ENCODE measurements at places on chromosomes 7 and 10.

- no peak for DNase-seq
These were observed 10.9 kb upstream of the AOAH start for GRCh38 chr7:36735172-36735571.

GRCh38 chr10:132544744-132545658, 7.4 kb downstream of the INPP5A start:
- no peak for DNase-seq

DNA sequence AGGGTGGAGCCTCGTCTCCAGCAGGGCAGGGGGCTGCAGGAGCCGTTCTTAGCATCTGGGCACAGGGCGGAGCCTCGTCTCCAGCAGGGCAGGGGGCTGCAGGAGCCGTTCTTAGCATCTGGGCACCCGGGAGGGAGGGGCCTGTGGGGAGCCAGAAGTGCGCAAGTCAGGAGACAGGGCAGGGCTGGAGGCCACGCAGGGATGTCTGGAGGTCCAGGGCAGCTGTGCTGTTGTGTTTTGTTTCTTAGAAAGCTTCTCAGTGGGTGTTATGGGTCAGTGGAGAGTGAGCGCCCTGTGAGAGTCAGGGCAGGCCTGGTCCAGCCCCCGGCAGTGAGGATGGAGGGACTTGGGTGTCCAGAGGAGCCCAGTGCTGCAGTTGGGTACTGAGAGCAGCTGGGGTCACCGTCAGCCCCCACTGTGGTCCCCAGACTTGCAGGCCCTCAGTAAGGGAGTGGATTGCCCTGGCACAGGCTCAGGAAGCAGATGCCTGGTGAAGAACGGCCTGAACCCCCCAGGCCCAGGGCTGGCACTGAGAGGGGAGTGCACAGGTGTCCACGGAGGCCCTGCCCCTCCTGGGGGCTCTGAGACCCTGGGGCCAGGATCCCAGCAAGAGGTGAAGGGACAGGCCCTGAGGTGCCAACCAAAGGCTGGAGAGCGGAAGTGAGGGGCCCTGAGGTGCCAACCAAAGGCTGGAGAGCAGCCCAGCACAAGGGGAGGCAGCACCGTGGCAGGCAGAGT, 29.8 kb downstream of the FAM20C start:
- DNase-seq = no peak

GRCh38 chr10:60707841-60708240, 70.4 kb upstream of the CDK1 start:
- no peak for DNase-seq

- DNase-seq = peak; percentile 54
These were observed 554 bp downstream of the CSGALNACT2 start for GRCh38 chr10:43138757-43139241.

GRCh38 chr7:143512488-143513340, 35.0 kb downstream of the TAS2R41 start:
- DNase-seq = no peak

DNA sequence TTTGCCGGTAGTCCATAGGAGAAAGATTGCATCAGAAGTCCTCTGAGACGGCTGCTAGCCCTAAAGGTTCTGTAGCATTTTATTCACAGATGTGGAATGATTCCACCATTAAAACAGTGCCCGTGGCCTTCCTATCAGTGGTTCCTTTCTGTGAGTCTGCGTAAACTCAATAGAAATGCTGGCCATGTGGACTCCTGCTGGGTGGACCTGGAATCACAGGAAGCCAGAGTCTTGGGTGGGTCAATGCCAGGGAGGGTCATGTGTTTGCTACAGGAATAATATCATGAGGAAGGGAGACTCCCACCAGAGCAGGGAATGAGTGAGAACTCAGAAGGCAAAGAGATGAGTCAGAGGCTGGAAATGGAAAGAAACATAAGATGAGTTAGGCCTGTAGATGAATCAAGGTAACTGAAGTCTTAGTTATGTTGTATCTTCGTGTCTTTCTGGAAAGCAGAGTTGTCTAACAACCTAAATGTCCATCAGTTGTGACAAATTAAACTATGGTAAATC, 410.4 kb upstream of the AUTS2 start:
- no peak for DNase-seq

DNA sequence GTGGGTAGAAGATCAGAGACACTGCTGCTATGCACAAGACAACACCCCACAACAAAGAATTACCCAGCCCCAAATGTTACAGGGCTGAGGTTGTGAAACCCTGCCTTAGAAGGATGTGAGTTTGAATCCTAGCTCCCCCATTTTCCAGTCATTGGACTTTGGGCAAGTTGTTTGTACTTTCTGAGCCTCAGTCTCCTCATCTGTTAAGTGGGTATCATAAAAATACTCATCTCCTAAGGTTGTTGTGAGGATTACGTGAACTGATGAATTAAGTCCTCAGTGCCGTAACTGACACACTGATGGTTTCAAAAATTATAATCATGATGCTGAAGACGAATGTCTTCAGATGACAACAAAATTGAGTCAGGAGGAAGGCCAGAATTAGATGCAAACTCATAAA, 30.3 kb downstream of the RHOBTB1 start:
- DNase-seq = no peak

DNA sequence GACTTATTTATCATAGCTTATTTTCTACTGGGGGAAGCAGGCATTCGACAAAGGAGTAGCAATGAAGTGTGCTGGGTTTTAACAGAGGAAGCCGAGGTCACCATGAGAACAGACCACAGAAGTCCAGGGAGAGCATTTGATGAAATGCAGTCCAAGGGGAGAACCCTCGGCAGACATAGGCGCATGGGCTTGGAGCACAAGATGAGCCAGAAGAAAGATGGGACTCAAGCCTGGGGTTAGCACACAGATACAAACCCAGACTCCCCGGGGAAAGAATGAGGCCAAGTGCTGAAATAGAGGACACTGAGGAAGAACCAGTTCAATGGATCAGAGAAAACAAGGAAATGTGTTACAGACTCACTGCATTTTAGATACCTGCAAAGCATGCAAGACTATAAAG, 209.5 kb downstream of the FAM107B start:
- DNase-seq = no peak

DNA sequence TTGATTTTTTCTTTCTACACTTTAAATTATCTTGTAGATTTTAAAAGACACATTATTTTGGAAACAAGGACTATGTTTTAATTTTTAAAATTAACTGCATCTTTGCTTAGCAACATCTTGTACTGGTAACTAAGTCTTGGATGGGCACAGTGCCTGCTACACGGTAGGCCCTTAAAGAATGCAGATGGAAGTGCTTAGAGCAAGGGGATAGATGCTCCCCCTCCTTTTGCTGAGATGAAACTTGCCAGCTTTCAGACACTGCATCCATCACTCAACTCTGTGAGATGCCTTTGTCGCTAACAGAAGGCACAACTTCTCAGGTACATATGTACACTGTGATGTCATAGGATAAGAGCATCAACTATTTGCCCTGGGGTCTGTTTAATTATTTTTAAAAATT, 103.9 kb downstream of the LRRC18 start:
- DNase-seq = no peak

DNA sequence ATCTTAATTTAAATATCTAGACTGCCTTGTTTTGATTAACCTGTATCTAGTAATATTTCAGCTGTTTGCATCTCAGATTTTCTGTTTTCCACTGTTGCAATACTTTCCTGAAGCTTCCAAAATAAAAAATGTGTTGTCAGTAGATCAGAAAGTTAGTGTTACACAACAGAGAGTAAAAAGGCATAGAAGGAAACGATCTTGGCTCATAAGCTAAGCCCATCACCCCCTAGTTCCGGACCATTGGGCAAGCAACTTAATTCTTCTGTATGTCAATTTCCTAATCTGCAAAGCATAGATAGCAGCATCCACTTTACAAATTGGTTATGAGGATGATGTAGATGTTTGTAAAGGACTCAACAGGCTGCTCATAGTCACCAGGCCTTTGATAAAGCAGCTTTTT, 4.4 kb downstream of the PON3 start:
- DNase-seq = no peak

GRCh38 chr7:30428246-30429155, 50.1 kb downstream of the NOD1 start:
- DNase-seq = no peak

DNA sequence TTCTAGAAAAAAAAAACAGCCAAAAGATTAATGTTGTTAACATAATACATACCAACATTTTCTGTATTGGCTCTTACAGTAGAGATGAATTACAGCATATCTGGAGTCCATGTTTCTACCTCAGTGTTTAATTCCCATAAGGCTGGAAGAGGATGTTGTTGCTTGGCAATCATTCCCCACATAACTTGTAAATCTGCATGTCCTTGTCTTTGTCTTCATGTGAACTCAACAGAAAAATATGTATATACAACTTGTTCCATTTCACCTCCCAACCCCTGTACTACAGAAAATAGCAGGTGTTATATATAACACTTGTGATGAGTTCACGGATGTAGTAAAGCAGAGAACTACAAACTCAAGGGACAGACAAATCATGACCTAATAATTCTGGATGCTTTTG, 160.9 kb upstream of the SEMA3C start:
- no peak for DNase-seq

DNA sequence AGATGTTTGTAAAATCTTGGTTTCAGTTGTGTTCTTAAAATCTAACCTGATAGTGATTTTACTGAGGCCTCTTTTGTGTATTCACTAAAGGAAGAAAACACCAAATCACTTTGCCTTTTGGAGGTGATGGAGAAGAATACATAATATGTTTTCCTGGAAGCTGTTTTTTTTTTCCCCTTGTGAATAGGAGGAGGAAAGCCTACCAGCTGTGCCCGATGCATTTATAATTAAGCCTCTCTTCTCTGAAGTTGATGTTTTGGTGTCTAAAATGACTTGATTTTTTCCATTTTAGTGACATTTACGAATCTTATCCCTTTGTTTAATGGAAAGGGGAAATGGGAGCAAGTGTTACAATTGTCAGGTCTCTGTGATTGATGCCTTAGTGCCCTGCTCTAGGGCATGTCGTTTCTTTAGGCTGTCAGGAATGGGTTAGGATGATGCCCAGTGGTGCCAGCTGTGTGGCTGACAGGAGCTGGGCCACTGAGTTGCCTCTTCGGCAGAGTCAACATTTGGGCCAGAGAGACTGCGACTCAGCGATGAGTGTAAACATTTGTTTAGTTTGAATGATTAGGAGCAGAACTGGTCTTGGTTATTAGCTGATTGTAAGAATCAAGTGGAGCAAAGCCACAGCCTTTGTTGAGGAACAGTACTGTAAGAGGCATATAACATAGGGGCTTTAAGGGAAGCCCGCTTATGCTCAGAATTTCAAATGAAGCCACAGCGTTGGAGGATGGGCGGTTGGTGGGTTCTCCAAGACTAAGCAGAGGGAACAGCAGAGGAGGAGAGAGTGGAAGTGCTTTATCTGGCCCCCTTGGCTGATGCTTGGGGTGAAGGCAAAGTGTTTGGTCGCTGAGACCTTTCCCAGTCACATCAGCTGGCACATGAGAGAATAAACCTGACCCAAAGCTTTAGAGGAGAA, 81.6 kb downstream of the CDK14 start:
- DNase-seq = no peak

DNA sequence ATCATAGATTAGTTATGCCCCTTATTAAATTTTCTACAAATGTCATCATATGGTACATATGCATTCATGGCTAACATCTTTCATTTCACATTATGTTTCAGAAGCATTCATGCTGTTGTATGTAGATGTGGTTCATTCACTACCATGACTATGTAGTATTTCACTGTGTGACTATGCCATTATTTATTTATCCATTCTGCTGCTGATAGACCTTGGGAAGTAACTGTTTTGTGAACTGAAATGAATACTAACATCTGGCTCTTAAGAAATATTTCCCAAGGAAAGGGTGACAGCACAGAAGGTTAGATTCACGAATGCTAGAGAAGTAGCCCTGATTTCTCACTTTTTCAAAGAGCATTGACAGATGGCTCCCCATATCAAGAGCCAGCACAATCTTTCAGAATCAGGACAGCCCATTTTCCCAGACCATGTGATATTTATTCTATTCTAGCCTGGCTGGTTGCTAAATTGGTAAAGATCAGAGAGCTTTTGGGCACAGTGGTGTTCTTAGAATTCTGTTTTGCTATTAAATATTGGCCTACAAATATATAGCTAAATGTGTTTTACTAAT, 157.4 kb downstream of the DYNC1I1 start:
- DNase-seq = no peak

GRCh38 chr10:117175215-117175900, 21.9 kb upstream of the KCNK18 start:
- no peak for DNase-seq
